ENCODE measurements at places on chromosomes 4 and X.

DNA sequence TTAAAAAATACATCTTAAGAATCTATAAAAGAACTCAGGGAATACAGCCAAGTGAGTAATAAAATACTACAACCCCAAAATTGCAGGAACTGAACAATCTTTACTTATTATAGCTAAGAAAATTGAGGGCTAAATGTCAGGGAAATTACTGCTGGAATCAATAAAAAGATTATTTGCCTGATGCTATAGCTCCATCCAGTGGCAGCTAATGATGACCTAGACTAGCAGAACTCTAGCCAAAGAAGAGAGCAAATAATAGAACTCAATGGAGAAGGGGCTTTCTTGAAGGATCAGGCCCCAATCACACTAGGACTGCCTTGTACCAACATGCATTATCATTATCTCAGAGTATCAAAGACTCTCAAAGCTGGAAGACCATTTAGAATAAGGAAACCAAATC lies 85.0 kb upstream of the FAM241A start:
- no peak for DNase-seq

DNA sequence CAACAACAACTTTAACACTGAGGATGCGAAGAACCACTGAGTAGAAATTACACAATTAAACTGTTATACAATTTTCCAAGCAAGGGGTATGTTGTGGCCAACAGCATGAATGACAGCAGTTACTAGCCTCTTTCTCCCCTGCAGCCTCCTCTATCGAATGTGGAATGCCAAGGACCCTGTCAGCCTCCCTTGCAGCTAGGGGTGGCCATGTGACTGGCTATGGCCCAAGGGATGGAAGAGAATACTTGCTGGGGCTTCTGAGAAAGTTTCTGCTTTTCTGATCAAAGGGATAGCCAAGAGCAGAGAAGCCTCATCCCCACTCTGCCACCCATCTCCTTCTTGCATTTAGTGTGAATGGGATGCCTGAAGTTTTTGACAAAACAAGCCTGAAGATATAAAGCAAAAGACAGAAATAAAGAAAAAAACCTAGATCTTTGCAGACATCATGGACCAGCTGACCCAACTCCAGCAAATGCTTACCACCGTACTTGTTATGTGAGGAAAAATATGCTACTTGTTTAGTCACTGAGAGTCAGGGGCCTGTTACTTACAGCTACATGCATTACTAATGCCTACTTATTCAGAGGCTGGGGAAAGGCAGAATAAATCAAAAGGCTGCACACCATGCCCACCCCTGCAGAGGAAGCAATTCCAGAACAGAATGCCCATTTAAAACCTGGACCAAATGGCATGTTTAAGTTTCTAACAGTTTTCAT lies 32.0 kb downstream of the DCTD start:
- DNase-seq, result no peak

GRCh38 chrX:74293343-74293946 lies 10.5 kb upstream of the ZCCHC13 start:
- DNase-seq, result peak; percentile 17

- DNase-seq, result no peak
These were observed 226.9 kb downstream of the FSTL5 start for GRCh38 chr4:161936625-161937550.

- DNase-seq, result no peak
These were observed 99.6 kb downstream of the EFNB1 start for GRCh38 chrX:68928401-68928800.

- DNase-seq, result no peak
These were observed 109.7 kb upstream of the TET2 start for GRCh38 chr4:105036991-105037390.

- DNase-seq, result no peak
These were observed 24.5 kb downstream of the RBMX start for GRCh38 chrX:136856050-136856449.

DNA sequence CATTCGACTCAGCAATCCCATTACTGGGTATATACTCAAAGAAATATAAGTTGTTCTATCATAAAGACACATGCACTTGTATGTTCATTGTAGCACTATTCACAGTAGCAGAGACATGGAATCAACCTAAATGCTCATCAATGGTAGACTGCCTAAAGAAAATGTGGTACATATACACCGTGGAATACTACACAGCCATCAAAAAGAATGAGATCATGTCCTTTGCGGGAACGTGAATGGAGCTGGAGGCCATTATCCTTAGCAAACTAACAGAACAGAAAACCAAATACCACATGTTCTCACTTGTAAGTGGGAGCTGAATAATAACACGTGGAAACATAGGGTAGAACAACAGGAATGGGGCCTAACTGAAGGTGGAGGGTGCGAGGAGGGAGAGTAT lies 44.9 kb downstream of the TMEM131L start:
- DNase-seq, result no peak

- no peak for DNase-seq
These were observed 7.3 kb downstream of the RGS12 start for GRCh38 chr4:3299976-3300671.

DNA sequence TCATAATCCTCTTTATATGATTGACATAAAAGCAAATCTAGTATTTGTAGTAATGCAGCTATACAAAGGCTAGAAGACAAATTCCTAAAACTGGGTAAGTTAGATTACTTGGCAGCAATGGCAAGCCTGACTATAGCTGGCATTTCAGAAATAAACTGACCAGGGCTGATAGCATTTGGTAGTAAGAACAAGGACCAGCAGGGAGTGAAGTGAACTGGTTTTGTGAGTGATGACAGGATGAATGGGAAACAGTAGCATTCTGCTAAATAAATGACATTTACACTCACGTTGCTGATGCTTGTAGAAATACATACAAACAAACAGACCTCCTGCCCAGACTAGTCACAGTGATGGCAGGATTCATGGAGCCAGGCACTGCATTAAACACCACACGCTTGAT lies 31.5 kb upstream of the TNIP3 start:
- no peak for DNase-seq

DNA sequence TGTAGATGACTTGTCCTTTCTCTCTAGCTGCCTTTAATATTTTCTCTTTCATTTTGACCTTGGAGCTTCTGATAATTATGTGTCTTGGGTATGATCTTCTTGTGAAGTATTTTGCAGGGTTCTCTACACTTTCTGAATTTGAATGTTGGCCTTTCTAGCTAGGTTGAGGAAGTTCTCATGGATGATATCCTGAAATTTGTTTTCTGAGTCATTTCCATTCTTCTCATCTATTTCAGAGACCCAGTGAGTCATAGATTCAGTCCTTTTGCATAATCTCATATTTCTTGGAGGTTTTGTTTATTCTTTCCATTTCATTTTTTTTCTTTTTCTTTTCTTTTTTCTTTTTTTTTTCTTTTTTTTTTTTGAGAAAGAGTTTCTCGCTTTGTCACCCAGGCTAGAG lies 585.7 kb upstream of the PABPC4L start:
- DNase-seq, result no peak

DNA sequence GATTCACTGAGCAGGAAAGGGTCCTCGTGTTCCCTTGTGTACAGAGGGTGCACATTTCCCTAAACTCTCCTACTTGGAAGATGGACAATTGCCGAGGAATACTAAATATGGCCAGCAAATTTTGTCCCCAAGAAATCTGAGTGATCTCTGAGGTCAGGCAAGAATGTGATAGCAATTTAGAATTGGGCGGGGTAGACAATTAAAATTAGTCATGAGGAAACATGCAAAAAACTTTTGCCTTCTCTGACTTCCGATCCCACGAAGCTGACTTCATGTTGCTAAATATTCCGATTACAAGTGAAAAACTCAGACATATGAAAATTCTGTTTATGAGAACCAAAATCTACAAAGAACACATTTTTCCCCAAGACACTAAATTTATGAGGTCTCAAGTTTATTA lies 453.9 kb upstream of the ZFP42 start:
- DNase-seq, result no peak

DNA sequence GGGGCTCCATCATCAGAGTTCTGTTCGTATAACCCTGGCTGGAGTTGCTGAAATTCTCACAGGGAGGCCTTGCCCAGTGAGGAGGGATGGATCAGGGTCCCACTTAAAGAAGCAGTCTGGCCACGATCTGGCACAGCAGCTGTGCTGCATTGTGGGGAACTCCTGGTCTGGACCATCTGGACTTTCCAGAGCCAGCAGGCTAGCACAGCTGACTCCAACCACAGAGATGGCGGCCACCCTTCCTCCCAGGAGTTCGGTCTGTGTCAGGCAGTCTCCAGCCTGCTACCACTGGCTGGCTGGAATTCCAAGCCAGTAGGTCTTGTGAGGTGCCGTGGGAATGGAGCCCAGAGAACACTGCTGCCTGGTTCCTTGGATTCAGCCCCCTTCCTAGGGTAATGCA lies 62.0 kb downstream of the SLAIN2 start:
- no peak for DNase-seq

All from stimulated activated CD4-positive, alpha-beta T cell treated with anti-CD3 and anti-CD28 coated beads, Interleukin-15, amount 100 ng/mL, for 1 hour (primary cell).